HT-29 (cell line): ENCODE measurements at places on chromosomes 11 and 22. TPM values are rescaled to one million over a fixed set of nuclear protein-coding genes. Genes with fewer than 3 reads are reported as not detected.

DNA sequence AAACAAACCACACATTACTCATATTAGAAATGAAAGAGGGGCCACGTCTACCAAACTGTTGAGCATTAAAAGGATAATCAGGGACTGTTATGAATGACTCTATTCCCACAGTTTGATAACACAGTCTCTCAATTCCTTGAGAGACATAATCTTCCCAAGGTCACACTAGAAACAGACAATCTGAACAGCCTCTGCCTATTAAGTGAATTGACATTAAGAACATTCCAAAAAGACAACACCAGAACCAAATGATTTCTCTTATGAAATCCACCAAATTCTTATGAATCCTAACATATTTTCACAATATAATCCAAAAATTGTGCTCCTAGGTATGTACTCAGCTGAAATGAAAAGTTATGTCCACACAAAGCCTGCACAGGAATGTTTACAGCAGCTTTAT lies 4.6 kb downstream of the RFPL1 start:
- no peak for DNase-seq

DNA sequence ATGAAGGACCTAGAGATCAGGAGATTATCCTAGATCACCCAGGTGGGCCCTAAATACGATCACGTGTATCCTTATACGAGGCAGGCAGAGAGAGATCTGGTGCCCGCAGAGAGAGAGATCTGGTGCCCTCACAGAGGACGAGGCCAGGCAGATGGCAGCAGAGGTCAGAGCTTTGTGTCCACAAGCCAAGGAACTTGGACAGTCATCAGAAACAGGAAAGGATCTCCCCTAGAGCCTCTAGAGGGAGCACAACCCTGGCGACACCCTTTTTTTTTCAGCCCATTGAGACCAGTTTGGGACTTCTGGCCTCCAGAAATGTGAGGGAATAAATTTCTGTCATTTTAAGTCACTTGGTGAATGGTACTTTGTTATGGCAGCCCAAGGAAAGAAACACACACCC lies 25.5 kb upstream of the TIMP3 start:
- peak; percentile 36 for DNase-seq

DNA sequence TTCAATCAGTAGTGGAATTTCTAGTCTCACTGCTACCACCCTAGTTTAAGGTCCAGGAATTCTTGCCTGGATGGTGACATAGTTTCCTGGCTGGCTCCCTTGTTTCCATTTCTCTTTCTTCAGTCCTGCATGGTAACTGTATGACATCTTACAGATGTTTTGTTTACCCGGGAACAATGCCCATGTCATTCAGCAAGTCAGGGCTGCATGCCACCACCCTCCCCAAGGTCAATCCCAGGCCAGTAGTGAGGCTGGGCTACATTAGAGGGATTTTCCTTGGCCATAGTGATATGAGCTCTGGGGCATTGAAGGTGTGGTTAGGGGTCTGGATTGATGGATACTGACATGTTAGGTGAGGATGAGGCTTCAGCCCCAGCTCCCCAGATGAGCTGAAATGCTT lies 114.9 kb upstream of the E2F8 start:
- DNase-seq, result no peak

NXPE1 gene
- not detected in 2 replicates for total RNA-seq

SDHAF2 gene
- 58.3 and 64.9 TPM in 2 replicates for total RNA-seq

MRPL16 gene
- total RNA-seq, result 94.0 and 100 TPM in 2 replicates
